ENCODE measurements at places on chromosomes 6 and 20.
A peak's percentile ranks its signal among the peaks of the same experiment; 100 is the strongest.

- DNase-seq: peak; percentile 88
Observed at GRCh38 chr6:166097914-166098522, 69.6 kb downstream of the TBXT start.

GRCh38 chr6:31175971-31176370 lies 5.5 kb upstream of the POU5F1 start:
- DNase-seq: no peak

DNA sequence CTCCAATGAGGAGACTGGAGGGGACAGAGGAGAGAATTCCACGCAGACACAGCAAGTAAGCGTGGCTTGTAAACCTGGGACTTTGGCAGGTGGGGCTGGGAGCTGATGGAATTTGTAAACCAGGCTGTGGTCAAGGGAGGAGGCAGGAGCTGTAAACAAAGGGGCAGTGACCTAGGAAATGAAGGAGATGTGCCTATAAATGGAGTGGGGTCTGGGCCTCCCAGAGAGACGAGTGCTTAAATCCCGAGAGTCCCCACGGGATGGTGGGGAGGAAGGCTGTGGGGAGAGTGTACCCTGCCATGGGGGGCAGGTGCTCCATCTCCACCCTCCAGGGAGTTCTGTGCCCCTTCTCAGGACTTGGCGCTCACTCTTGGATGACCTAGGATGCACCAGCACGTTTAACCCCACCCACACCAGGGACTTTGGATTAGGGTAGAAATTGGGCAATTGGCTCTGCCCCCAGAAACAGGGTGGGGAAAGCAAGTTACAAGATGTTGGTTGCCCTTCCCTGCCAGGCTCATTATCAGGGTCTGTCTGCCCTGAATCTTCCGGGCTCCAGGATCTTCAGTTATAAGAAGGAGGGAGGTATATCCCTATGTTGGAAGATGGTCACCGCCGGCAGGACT lies 4.0 kb upstream of the DHX16 start:
- no peak for DNase-seq

GRCh38 chr6:66190858-66191257 lies 483.8 kb upstream of the EYS start:
- DNase-seq: no peak

DNA sequence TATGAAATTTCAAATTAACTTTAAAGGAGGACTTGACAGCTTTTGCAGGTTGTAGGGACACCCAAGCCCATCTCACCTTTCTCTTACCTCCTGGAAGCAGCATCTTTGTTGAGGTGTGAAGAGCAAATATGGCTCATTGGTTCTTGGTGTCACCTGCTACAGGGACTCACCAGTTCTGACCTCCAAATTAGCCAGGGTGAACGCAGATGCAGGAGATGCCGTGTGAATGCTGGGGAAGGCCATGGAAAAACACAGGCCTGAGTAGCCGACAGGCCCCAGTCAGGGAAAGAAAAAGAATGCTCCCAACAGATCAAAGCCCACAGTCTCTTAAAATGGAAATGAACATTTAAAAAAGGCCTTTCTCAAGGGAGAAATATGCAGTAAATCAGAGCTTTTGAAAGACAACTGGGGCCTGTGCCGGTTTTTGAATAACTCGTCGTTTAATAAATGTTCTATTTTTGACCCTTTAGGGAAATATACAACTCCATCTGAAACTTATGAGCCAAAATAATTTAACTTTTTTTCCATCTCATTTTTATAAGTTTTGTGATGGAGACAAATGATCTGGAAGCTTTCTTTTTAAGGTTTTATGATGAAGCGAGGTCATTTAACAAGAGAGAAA lies 167.5 kb downstream of the CD83 start:
- DNase-seq: no peak

GRCh38 chr6:30820193-30820592 lies 64.1 kb upstream of the DDR1 start:
- no peak for DNase-seq

- DNase-seq: no peak
Observed at GRCh38 chr6:163191704-163192537, 222.6 kb upstream of the QKI start.

GRCh38 chr6:75081921-75082320 lies 123.9 kb downstream of the COL12A1 start:
- no peak for DNase-seq

- DNase-seq: no peak
Observed at GRCh38 chr6:128395188-128395587, 125.2 kb downstream of the PTPRK start.

DNA sequence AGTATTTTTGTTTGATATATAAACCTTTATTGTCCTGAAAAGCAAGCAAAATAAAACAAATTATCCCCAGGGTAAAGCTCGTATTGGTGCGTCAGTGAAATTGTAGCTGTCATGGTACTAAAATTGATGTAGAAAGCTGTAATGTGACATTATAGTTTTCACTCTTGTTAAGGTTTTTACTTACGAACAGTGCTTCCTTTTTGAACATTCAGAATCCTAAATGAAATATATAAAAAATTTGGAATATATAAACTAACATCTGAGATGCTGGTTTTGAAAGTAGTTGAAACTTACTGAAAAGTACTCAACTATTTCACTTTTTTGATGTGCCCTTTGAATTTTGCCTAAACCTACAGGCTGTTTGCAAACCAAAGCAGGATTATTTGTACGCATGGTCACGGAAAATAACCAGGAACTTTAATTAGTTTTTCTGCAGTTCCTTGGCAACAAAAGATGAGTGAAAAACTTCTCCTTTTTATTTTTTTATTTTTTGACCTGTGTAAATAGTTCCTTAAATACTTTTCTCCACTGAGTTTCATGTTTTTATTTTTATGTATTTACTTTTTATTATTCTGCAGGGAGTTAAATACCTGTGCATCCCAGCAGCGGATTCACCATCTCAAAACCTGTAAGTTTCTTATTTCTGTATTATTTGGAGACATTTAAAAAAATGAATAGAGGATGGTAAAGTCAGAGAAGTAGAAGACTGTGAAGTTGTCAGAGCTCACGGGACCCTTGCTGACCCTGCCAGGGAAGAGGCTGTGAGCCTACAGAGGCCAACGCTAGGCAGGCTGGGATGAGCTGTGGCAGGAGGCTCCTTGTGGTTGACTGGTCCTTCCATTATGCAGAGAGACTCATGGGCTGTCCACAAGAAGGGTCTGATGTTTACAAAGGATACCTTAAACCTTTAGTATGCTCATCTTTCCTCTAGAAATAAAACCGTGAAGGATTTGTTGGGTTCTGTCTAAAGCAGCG lies 42.5 kb downstream of the DUSP22 start:
- DNase-seq: no peak

DNA sequence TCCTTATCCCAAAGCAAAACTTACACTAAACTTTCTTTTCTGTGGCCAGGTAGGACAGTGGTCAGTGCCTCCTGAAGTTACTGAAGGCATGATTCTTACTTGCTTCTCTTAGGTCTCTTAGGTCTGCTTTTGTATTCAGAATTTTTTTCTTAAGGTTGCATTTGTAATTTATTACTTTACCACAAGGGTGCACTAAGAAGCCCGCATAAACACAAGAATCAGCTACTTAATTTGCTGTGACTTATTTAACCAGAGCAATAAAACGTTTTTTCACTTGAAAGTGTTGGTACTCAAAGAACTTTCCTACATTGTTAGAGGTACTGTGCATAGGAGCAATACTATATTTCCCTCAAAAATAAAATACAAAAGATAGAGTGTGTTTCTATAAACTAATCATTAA lies 75.4 kb upstream of the LAMA2 start:
- no peak for DNase-seq

DNA sequence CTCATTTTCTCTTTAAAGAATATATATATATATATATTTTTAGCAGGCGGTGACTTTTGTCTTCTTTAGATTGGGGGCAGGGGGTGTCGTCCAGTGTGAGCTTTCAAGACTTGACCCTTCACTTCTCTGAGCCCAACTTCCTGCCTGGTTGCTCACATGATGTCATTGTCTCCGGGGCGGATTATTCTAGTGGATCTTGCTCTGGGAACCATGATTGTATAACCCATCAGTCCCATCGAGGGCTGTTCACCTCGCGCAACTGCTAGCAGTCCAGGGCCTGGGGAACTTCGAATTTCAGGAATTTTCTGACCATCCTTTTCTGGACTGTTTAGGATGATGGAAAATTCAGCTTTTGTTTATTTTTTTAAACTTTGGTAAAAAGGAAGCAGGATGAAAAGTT lies 1.0 kb downstream of the IGF2R start:
- peak; percentile 68 for DNase-seq

DNA sequence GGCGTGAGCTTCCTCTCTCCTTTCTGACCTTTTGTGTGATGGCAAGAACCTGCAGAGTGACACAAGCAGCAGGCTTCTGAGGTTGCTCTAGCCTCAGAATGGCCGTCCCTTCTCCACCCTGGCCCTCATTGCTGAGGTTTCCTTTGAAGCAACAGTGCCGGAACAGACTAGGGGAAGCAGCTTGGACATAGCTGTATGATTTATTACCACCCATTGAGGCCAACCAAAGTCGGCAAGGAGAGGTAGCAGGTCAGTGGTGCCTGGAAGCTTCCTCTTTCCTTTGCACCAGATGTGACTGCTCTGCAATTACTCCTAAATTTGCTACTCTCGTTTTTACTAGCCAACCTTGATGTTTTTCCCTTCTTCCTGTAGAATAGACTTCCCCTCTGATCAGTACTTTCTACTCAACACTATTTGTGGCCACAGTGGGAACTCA lies 31.4 kb downstream of the PTPN1 start:
- DNase-seq: no peak

DNA sequence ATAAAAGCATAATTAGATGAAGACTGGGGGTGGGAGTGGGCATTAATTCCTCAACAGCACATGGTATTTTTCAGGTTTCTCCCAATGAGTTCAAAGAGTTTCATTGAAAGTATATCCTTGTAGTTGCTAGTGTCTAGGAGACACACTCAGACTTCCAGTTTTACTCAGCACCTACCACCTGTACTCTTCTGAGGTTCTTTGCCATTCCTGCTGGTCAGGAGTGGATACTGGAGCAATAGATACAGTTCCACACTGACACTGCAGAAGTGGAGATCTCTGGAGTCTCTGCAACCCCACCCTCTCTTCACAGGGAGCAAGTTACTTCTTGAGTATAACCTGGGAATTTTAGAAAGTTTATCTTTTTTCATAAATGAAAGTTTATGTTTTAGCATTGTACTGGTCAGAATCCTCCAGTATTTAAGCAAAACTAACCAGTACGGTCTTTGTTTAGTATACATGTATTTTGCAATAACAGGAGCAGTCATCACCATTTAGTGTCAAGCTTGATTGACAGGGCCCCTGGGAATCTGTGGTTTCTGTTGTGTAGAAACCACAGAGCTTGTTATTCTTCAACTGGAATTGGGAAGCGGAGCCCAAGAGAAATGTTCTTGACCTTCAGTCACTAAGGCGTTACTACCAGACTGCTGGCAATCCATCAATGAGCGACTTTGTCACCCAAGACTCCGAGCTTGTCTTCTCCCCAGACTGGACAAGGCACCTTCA lies 148.1 kb downstream of the ZDHHC14 start:
- no peak for DNase-seq

GRCh38 chr6:56292505-56293181 lies 45.3 kb upstream of the COL21A1 start:
- peak; percentile 72 for DNase-seq

DNA sequence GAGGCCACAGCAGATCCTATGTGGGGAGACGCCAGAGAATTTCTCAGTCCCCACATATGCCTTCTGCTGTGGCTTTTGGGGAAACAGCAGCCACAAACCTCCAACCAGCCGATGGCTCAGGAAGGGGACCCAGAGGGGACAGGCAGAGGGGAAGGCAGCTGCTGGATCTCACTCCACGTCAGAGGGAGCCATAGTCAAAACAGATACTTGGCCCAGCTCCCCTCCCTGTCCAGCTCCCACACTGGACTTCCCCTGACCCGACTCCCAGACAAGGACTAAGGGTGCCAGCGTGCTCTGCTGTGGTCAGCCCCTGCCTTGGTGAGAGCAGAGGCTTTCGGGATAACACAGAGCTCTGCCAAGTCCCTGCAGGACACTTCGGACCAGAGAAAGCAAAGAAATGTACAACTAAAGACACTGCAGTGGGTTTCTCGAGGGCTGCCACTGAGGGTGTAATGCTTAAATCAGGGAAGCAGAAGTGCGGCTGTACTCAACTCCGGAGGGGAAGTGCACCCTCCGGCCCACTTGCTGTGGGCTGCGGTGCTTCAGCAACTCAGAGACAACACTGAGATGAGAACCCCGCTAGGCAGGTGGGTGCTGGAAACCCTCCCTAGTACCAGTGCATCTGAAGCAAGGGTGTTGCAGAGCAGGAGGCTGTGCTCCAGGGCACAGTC lies 47.2 kb downstream of the RRBP1 start:
- no peak for DNase-seq

DNA sequence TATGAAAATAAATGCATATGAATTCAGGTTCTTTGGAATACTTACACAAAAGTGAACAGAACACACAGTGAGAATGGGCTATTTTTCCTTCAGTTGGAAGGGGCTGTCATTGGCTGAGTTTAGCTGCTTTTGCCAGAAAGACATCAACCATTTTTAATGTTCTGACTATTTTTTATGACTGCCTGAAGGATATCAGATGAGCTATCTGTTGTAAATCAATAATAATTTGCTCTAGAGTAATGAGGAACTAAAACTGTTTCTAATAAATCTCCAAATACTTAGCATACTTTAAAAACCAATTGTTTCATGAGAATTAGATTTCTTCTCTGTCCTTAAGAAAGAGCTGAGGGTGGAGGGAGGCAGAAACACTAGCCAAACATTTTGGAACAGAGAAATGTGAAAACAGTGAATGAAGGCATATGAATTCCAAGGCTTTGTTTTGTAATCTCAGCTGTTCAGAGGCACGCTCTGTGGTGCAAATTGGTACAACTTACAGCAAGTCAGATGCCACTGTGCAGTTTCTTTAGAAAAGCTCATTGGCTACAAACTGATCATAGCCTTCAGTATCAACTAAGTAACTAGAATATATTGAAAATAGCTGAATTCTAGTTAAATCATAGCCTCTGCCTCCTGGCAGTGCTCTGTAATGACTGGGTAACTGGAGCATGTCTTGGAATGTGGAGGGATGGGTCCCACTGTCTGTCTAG lies 228.9 kb upstream of the JAG1 start:
- DNase-seq: no peak

- DNase-seq: no peak
Observed at GRCh38 chr6:122107256-122107852, 292.1 kb upstream of the HSF2 start.

GRCh38 chr6:106975738-106976064 lies 1.2 kb upstream of the CD24 start:
- no peak for DNase-seq

GRCh38 chr20:60587986-60588385 lies 629.8 kb downstream of the CDH26 start:
- DNase-seq: no peak

- no peak for DNase-seq
Observed at GRCh38 chr20:50356962-50357782, 153.0 kb upstream of the PTPN1 start.

DNA sequence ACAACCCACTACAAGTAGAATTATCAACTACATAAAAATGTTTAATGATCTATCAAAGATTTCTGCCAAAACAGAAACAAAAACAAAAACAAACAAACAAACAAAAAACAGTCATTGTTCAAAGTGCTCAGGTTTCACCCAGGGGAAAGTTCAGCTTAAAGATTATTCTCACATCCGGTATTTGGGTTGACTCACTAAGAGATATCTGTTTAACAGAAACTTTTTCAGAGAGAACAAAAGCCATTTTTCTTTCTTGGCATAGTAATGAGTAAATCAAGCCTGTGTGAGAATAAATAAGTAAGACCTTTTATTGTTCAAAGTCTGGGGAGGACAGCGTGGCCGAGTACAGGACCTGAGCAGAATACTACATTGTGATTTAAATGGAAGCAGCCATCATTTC lies 143.6 kb downstream of the RCAN2 start:
- no peak for DNase-seq

GRCh38 chr6:79375635-79376337 lies 141.3 kb upstream of the HMGN3 start:
- no peak for DNase-seq

Data from right forelimb (tissue), 1 donor.